SHP77 treated with DMSO at 0.1 percent for 48 hours (cell line): ENCODE measurements at places on chromosomes 16 and 17.

DNA sequence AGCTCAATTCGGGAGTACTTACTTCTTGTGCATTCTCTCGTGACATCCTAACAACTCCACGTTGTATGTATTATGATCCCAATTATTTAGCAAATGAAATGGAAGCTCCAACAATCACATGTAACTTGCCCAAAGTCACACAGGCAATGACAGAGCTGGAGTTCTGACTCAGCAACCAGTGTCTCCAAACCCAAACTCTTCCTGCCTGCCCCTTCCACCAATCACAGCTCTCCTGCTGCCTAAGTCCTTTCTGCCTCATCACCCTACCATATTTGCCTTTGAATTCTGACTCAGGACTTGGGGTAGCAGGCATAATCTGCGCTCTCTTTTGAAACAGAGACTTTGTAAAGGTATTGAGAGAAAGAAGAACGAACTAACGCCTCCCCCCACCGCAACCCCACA, 245.2 kb upstream of the MAF start:
- DNase-seq = no peak

DNA sequence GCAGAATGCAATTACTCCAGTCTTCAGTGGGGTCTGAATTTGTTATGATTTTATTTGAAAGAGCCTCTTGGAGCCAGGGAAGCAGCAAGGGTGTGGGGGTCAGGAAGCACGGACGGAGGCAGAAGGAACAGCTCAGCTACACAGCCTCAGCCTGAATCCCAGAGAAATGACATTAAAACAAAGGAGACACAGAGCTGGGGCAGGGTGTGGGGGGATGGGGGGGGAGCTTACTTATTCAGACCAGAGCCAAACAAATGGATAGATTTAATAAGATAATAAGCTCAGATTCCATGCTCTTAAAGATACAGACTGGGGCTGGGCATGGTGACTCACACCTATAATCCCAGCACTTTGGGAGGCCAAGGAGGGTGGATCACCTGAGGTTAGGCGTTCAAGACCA, 195.3 kb downstream of the ZNF423 start:
- no peak for DNase-seq

- DNase-seq = no peak
Measured at GRCh38 chr17:79007504-79008381, 1.8 kb downstream of the CANT1 start.

DNA sequence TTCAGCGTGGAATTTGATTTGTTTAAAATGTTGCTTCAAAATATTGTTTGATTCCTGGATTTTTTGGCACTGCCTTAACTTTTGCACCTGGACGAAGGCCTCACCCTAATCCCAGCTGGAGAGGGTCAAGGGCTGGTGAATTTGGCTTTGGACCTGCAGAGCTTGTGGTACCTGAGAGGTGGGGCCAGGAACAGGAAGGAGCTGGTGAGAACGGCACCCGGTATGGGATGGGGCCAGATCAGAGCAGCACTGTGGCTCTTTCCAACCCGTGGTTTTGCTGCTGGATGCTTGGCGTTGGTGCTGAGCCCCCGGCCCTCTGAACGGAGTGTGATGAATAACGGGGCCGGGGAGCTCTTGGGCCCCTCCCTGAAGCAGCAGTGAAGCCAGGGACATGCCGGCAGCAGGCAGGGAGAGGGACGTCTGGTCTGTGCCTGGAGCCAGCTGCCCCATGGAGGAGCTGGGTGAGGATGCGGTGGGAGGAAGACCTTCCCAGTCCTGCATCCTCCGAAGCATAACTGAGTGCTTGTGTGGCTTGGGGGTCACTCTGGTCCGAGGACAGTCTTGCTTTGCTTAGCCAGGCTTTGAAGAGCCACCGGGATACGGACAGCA, 275.4 kb downstream of the SEC14L1 start:
- DNase-seq = no peak

DNA sequence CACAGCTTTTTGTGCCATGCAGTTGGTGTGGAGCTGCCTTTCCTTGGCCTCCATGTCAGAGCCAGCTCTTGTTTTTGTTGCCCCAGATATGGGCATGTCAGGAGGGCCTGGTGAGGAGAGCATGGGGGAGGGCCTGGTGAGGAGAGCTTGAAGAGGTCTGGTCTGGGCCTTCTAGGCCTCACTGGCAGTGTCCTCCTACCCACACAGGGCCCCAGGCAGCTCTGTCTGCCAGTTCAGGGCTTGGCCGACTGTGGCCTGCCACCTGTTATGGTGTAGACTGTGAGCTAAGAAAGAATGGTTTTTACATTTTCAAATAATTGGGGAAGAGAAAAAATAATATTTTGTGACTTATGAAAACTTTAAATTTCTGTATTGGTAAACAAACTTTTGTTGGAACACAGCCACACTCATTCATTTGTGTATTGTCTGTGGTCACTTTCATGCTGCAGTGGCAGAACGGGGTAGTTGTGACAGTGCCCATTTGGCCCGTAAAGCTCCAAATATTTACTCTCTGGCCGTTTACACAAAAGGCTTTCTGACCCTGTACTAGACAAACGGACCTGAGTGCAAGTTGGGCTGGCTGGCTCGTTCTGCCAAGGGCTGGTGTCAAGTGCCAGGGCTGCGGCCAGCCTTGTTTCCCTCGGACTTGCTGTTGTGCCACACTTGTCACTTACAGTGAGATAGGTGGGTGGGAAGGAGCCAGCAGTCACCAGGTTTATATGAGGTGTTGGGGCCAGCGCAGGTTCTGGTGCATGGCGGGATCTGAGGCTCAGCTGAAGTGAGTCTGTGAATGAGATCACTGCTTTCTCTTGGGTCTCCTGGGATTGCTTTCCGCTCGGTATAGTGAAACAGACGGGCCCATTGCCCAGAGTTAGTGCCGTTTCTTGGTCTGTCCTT, 18.2 kb downstream of the PGS1 start:
- no peak for DNase-seq

- DNase-seq = no peak
Measured at GRCh38 chr17:13140750-13141149, 122.9 kb upstream of the ELAC2 start.

GRCh38 chr17:47199627-47200324, 9.4 kb upstream of the MYL4 start:
- DNase-seq = no peak

DNA sequence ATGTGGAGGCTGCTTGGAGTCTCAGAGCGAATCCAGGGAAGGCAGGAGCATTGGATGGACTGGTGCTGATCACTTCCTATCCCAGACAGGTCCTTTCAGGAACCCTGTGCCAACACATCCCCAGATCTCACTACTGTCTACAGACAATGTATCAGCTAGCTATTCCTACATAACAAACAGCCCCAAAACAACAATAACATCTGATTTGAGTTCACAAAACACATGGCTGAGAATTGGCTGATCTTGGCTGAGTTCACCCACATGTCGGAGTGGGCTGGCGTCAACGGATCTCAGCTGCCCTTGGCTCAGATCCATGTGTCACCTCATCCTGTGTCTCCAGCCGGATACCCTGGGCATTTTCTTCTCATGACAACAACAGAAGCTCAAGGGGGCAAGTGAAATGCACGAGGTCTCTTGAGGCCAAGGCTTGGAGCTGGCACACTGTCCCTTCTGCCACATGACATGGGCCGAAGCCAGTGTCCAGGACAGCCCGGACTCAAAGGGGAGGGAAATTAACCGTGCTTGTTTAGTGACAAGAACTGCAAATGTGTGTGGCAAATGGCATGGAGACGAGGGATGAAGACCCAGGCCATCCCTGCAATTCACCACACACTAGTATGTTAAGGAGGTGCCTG, 18.7 kb downstream of the SNX20 start:
- DNase-seq = peak; percentile 1

DNA sequence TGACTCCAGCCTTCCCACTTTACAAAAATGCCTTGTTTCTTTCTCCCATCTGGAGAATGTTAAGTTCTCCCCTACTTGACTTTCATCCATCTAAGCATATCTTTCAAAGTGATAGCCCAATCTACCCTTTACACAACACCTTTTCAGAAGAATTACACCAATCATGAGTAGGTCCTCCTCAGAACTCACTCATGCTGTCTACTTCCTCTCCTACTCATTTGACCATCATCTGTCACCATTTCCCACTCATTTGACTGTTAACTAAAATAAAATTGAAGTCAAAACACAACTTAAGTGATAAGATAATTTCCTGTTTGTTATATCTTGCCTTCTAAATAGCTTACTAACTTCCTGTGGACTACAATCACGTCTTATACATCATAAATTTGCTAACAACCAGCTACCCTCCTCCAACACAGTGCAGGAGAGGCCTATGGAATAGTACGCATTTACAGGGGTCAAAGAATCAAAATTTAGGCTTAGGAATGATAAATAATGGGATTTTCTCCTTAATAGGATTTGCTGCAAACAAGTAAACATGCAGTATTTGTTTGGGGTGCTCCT, 16.1 kb downstream of the KCNJ16 start:
- DNase-seq = no peak

- no peak for DNase-seq
Measured at GRCh38 chr17:12826431-12826830, 37.1 kb downstream of the ARHGAP44 start.

GRCh38 chr17:61259360-61259759, 140.3 kb upstream of the TBX2 start:
- DNase-seq = no peak

GRCh38 chr16:57801098-57801808, 1.0 kb downstream of the KIFC3 start:
- no peak for DNase-seq

DNA sequence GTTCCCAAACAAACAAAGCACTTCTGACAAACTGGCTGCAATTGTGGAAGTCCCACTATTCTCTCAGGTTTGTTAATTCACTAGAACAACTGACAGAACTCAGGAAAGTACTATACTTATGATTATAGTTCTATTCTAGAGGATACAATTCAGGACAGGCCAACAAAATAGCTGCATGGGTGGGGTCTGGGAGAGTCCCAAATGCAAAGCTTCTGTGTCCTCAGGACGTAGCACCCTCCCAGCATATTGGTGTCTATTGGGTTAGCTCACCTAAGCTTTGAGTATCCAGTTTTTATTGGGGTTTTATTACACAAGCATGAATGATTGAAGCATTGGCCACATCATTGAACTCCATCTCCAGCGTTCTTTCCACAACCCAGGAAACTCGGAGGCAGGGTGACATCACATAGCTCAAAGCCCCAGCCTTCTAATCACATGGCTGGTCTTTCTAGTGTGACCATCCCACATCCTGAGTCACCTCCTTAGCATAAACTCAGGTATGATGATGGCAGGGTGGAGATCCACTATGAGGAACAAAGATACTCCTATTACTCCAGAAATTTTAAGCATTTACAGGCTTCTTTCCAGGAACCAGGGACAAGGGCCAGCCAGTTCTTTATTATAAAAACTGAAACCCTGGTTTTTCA, 43.9 kb upstream of the CCNF start:
- DNase-seq = no peak
